ENCODE measurements at places on chromosomes 1 and 21.

GRCh38 chr1:208465786-208466590 is 221.8 kb upstream of the PLXNA2 start:
- no peak for DNase-seq

DNA sequence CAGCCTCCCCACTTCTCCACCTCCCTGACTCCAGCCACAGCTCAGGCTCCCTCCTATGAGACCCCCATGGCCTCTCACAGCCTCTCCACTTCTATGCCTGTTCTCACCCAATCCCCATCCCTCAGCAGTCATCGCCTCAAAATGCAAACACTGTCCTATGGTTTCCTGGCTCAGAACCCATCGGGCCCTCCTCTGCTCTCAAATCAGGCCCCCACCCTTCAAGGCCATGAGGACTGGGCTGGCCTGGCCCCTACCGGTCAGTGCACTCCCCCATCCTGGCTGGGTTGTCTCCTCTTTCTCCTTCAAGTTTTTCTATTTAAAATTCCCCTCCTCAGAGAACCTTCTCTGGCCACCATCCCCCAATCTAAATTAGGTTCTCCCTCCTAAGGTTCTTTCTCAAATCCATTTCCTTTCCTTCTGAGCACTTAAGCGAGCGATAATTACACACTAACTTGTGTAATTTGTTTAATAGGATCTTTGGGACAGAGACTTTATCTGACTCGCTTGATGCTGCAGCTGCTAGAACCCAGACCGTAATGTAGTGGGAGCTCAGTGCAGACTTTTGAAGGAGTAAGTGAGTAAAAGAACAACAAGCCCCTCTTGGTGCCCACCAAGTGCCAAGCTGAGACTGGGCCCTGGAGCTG is 347.2 kb downstream of the MATN1 start:
- no peak for DNase-seq

- no peak for DNase-seq
These were observed 457 bp downstream of the SRM start for GRCh38 chr1:11059155-11059967.

DNA sequence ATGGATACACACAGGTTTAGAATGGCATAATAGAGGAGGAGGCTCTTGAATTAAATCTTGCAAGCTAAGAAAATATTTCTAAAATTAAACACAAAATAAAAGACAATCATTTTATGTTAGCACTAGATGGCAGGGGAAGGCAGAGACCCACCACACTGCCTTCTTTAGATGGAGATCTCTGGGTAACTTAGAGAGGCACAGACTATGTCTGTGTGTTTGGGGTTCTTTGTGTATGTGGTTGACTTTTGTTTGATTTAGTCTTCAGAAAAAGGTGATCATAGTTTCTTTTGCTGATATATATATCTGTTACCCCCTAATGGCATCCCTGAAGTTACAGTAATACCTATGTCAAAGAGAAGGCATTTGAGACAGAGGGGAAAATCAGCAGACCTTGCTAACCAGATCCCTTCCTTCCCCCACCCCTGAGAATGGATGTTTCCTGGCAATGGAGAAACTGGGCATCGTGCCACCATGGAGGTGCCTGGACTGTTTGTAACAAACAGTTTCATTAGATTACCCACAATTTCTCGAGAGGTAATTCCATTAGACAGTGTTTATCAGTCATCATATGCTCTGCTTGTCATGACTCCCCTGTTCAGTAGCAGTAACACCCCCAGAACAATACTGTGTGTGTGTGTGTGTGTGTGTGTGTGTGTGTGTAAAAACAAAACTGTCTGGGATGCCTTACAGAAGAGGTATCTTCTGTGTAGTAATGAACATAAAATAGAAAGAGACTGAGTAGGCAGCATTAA is 228.3 kb upstream of the DEPDC1 start:
- DNase-seq, result no peak

GRCh38 chr1:115299266-115299665 is 38.8 kb downstream of the NGF start:
- no peak for DNase-seq

GRCh38 chr1:228744356-228744755 is 9.1 kb downstream of the RHOU start:
- DNase-seq, result no peak

DNA sequence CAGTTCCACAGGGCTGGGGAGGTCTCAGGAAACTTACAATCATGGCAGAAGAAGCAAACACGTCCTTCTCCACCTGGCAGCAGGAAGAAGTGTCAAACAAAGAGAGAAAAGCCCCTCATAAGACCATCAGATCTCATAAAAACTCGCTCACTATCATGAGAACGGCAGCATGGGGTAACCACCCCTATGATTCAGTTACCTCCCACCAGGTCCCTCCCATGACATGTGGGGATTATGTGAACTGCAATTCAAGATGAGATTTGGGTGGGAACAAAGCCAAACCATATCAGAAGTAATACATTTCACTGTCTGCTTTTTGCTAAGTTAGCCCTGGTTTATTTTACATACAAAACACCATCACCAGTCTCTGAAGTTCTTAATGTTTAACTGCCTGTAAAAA is 68.5 kb downstream of the RBM11 start:
- DNase-seq, result no peak

- no peak for DNase-seq
These were observed 69.1 kb upstream of the STUM start for GRCh38 chr1:226479474-226479873.

- no peak for DNase-seq
These were observed 233.0 kb upstream of the KAZN start for GRCh38 chr1:14365301-14365988.

- no peak for DNase-seq
These were observed 25.0 kb downstream of the MTARC1 start for GRCh38 chr1:220811695-220812094.

GRCh38 chr1:203055161-203055799 is 29.0 kb downstream of the PPFIA4 start:
- no peak for DNase-seq

DNA sequence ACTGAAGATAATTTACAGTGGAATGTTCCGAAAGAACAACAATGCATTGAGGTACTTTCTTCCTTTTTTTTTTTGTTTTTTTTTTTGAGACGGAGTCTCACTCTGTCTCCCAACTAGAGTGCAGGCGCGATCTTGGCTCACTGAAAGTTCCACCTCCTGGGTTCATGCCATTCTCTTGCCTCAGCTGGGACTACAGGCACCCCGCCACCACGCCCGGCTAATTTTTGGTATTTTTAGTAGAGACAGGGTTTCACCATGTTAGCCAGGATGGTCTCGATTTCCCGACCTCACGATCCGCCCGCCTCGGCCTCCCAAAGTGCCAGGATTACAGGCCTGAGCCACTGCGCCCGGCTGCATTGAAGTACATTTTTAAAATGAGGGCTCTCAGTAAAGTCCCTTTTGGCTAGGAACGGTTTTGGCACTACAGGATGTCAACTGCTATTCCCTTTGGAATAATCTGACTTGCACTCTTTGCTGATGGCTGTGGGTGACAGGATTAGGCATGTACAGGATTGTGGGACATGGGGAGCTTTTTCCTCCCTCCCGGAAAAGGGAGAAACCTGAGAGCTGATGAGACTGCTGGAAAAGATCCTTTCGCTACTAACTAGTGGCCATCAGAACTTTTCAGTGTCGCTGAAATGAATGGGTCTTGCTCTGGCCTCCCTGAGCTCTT is 56.9 kb upstream of the EDEM3 start:
- DNase-seq, result no peak

DNA sequence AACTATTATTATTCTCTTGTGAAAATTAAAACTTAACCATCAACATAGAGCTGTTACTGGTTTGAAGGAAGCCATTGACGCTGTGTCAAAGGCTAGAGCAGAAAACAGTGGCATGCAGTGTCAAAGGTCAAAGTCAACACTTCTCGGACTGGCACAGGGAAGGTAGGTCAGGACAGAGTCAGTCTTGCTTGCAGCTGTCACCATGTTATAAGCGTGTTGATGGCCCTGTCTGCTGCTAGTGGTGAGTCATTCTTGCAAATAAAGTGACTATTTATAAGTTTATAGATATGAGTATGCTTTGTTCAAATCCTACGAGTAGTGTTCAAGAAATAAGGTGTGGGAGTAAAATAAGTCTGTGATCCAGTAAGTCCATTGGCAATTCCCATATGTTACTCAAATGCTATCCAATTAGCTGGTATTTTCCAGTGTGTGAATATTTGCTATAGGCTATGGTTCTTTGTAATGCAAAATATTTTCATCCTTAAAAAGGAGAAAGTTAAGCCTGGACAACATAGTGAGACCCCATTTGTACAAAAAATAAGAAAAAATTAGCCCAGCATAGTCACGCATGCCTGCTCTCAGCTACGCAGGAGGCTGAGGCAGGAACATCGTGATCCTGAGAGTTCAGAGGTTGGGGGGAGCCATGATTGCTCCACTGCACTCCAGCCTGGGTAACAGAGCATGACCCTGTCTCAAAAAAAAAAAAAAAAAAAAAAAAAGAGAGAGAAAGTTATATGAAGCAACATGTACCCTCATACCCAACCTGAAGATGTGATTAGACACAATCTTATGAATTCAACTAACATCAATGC is 26.3 kb upstream of the TINAGL1 start:
- no peak for DNase-seq

- DNase-seq, result no peak
These were observed 228.8 kb downstream of the COL11A1 start for GRCh38 chr1:102879439-102879993.

- no peak for DNase-seq
These were observed 3.2 kb downstream of the ASPM start for GRCh38 chr1:197143276-197143675.

DNA sequence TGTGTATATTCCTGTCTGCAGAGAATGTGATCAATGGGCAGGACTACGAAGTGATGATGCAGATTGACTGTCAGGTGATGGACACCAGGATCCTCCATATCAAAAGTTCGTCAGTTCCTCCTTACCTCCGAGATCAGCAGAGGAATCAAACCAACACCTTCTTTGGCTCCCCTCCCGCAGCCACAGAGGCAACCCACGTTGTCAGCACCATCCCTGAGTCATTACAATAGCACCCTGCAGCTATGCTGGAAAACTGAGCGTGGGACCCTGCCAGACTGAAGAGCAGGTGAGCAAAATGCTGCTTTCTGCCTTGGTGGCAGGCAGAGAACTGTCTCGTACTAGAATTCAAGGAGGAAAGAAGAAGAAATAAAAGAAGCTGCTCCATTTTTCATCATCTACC is 65.2 kb downstream of the OLFML2B start:
- no peak for DNase-seq

GRCh38 chr21:17738176-17738953 is 80.8 kb downstream of the C21orf91 start:
- DNase-seq, result no peak

- no peak for DNase-seq
These were observed 102.9 kb downstream of the FASLG start for GRCh38 chr1:172761581-172762486.

Data from CD4-positive, alpha-beta T cell treated with Interleukin-21 for 1 hour (primary cell).